ENCODE measurements at places on chromosomes 5 and 9.

DNA sequence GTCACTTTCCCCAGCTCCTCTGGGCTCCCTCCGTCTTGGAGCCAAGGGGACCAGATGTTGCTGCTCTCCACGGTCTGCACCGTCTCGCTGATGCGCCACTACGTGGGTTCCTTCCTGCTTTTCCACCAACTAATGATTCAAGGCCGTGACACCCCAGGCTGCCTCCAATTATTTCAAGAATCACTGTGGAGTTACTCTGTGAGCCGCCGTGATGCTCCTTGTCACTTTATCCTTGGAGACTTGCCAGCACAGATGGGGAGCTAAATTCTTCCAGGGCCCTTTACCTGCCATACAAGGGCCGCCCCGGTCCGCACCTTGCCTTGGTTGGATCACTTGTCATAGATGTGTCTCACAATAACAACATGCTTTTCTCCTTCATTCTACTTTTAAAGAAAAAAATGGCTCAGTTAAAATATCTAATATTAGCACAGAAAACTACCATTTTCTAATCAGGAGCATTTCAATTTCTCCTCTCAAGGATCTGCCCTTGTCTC is 202.0 kb downstream of the FSTL4 start:
- no peak for DNase-seq

- DNase-seq, result no peak
Measured at GRCh38 chr9:73597039-73597438, 445.4 kb downstream of the ANXA1 start.

DNA sequence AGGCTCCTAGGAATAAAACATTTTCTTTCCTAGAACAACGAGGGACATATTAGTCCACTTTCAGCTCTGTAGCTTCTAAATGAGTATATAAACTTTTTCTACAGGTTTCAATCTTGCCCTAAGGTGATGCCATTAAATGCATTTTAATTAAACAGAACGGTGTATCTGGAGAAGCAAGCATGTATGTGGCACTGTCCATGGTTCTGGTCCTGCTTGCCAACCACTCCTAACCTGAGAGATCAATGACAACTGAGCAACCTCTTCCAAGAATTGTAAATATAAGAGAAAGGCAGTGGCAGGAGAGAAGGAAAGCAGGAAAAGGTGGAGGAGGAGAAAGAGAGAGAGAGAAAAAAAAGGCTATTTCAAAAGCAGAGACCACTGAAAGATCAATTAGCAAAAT is 95.6 kb upstream of the SPOCK1 start:
- DNase-seq, result no peak

- DNase-seq, result peak; percentile 76
Measured at GRCh38 chr5:141100243-141100805, at the start of gene PCDHB3. Gene PCDHB3, plus strand, starts transcription at chr5:141100473. Its CDS starts 177 bp downstream, at chr5:141100650.

DNA sequence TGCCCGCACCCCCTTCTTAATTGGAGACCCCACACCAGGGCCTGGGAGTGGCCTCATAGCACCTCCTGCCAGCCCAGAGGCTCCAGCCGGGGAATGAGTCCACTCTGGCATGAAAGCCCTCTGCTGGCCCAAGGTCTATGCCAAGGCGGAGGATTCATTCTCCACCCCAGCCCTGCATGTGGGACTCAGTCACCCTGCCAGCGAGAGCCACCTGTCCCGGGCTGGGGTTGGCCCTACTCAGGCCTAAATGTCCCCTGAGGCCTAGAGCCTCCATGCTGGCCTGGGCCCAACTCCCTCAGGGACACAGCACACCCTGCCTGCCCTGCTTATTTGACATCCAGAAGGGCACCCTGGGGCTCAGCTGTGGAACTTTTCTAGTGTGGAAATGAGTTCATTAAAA is 1.0 kb upstream of the RAPGEF1 start:
- no peak for DNase-seq

DNA sequence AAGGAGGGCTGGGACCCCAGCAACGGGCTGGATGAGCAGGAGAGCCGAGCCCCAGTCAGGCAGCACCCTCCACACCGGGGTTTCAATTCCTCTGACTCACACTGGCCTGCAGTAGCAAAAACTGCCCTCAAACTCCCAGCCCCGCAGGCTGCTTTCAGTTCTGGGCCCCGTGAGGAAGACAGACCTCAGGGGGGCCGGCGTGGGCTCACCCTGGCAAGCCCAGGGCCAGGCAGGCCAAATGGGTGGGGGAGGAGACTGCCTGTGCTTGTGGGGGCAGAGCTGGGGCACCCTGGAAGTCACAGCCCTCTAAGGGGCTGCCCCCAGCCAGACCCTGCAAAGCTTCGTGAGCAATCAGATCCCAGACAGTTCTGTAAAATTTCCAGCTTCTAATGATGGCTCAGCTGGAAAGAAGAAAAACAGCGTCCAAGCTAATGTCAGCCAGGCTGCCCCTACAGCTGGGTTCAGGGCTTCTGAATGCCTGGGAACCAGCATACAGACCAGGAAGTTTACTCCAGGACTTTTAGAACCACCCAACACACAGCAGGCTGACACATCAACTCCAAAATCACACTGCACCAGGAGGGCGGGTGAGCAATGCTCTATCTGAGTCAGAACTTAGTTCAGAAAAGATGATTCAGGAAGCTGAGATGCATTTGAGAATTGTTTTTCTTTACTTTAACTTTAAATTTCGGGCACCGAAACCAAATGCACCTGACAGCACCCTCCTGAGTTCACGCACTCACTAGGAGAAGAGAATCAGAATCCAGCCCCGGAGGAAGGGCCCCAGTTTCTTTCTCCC is 34.7 kb downstream of the LPCAT1 start:
- DNase-seq, result peak; percentile 100

- DNase-seq, result no peak
Measured at GRCh38 chr9:99137891-99138290, 33.0 kb downstream of the TGFBR1 start.

- DNase-seq, result no peak
Measured at GRCh38 chr9:22112870-22113821, 104.0 kb upstream of the CDKN2B start.

- no peak for DNase-seq
Measured at GRCh38 chr5:169631360-169631759, 5.7 kb upstream of the DOCK2 start.

- DNase-seq, result peak; percentile 41
Measured at GRCh38 chr5:73039082-73039481, 81.3 kb upstream of the TMEM171 start.

DNA sequence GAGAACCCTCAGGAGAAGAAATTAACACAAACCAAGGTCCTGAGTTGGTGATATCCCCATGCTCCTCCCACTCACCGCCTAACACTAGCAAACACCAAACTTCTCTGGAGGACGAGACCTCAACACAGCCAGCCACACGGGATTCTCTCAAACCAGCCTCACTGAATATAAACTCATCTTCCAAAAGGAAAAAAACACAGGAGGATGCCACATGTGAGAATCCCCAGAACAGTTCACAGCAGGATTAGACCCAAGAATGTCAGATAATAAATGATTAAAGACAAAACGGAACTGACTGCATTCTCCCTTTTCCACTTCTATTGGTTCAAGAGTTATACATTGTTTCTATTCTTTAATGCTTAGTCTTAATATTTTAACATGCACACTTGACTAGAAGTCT is 89.2 kb downstream of the LPAR1 start:
- no peak for DNase-seq

DNA sequence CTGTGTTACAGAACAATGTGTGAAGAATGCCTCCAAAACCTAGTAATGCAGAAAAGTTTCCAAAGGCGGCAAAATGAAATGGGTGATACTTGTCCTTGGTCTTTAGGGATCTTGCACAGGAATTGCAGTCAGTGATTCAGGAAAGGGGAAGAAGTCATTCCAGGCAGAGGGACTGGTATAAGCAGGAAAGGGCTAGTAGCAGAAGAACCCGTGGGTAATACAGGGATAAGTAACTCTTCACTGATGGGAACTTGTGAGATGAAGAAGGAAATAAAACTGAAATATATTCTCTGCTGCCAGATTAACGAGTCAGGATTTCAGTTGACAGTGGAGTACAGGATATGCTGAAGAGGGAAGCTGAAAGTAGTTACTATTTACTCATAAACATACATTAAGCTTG is 1.2 kb downstream of the SRFBP1 start:
- DNase-seq, result peak; percentile 8

GRCh38 chr9:129446828-129447550 is 173.9 kb downstream of the C9orf50 start:
- peak; percentile 58 for DNase-seq

DNA sequence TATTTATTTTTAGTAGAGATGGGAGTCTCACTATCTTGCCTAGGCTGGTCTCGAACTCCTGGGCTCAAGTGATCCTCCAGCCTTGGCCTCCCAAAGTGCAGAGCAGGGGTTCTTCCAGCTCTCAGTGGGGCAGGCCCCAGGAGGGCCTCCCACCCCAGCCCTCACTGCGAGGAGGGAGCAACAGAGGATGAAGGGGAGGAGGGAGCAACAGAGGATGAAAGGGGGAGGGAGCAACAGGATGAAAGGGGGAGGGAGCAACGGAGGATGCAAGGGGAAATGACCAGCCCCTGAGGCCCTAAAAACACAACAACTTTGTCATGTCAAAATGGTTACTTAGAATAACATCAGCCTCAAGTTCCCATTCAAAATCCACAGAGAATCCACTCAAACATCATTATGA is 10.0 kb downstream of the TRIM14 start:
- no peak for DNase-seq

All from osteoblast (primary cell).